ENCODE measurements at places on chromosomes 11 and 22.

DNA sequence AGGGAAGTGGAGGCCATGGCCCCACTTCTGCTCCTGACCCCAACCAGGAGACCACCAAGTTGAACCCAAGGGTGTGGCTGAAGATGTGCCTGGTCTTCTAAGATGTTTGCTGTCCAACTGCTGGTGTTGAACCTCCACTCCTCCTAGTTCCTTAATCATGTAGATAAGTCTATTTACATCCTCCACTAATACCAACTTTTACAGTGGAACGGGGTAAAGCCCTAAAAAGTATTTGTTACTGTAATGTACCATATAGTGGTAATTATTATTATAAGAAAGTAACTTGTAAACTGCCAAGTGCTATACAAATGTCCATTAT lies 19.0 kb upstream of the RASSF10 start:
- DNase-seq: no peak

- DNase-seq: no peak
Observed at GRCh38 chr11:107337917-107338316, 119.7 kb downstream of the CWF19L2 start.

- DNase-seq: no peak
Observed at GRCh38 chr11:85167038-85167437, 460.1 kb downstream of the DLG2 start.

- DNase-seq: no peak
Observed at GRCh38 chr11:27370374-27370773, 7.4 kb upstream of the CCDC34 start.

GRCh38 chr22:36252754-36253522 lies at the start of gene APOL1:
Gene APOL1 (plus strand): TSS chr22:36253133. CDS start chr22:36254956, 1,823 bp downstream.
- DNase-seq: peak; percentile 56
